ENCODE measurements at places on chromosomes 5 and 9.

DNA sequence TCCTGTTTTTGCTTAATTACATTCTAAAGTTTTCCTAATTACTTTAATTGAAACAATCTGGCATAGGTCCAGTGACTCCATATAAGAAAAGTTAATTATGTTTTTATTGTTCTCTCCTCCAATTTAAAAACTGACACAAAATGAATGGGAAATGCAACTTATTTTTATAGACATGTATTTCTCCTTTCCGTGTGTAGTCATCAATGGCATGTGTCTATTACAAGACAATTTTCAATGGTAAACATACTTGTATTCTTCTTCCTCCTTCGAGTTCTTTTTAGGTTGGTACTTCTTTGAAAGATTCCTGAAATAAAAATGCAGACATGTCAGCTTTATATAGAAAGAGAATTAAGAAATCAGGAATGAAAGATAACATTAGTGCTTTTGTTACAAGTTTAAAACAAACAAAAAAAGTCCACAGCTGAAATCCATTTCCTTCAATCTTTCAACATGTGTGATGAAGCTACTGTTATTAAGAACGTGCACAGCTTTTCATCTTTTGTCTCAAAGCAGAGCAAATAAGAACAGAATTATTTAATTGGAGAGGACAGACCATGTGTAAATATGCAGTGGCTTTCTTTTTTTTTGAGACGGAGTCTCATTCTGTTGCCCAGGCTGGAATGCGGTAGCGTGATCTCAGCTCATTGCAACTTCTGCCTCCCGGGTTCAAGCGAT lies 63.8 kb downstream of the FNBP1 start:
- no peak for DNase-seq

DNA sequence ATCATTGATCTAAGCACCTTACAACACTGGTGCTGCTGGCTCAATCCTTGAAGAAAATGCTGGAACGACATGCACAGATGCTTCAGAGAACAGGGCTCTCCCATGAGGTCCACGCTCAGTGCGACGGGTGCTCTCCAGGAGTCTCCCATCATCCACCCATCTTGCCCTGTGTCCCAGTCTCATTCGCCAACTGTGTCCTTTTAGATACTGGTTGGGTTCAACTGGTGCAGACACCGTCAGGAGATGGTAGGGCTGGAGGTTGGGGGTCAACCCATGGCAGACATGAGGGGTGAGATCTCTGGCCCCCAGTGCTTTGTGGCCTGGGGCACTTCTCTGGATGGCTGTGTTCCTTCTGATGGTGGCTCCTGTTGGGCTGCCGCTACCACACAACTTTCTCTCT lies 1.6 kb upstream of the OBP2B start:
- no peak for DNase-seq

- DNase-seq, result no peak
These were observed 20.2 kb upstream of the WHRN start for GRCh38 chr9:114525513-114525912.

DNA sequence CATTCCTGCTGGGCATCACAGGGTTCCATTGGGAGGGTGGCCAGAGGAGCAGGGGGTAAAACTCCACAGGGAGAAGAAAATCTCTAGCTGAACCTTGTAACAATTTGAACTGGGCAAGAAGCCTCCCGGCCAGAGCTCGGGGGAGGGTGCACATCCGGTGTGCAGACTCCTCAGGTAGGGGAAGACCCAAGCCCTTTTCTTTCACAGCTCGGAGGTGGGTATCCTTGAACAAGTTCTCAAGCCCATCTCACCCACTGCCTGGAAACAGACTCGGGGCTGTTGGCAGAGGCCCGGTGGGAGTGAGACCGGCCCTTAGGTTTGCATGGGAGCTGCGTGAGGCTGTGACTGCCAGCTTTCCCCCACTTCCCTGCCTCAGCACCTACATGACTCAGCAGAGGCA lies 111.5 kb upstream of the IL7R start:
- DNase-seq, result no peak

DNA sequence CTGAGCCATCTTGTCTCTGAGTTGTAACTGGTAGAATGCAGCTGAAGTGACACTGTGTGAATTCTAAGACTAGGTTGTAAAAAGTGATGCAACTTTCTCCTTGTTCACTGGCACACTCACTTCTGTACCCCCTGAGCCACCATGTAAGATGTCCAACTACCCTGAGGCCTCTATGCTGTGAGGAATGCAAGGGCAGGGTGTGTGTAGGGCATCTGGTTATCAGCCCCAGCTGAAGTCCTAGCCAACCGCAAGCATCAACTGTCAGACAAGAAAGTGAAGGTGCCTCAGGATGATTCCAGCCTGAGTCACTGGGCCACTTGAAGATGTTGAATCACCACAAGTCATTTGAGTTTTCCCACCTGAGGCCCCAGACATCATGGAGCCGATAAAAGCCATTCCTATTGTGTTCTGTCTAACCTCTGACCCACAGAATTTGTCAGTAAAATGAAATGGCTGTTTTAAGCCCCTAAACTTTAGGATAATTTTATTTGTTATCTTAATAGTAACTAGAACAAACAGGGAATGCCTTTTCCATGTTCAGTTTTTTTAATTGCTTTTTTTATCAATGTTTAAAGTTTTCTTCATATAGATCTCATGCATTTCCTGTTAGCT lies 18.7 kb upstream of the RHOBTB3 start:
- no peak for DNase-seq

DNA sequence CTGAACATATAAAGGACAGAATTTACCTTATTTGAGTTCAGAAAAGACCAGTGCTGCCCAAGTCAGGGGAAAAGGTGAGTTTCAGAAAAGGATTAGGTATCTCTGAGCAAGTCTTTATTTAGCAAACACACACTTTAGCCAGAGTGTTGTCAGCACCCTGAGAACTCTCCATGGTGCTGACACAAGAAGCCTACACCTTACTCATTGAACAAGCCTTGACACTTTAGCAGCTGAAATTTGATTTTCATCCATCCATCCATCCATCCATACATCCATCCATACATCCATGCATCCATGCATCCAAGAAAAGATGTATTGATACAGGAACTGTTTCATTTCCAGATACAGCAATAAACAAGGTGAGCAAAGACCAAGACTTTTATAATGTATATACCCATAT lies 311.2 kb downstream of the TRIM32 start:
- DNase-seq, result no peak

GRCh38 chr5:36575361-36575781 lies 31.0 kb upstream of the SLC1A3 start:
- DNase-seq, result no peak

- DNase-seq, result no peak
These were observed 54.0 kb upstream of the FKTN start for GRCh38 chr9:105503881-105504280.

DNA sequence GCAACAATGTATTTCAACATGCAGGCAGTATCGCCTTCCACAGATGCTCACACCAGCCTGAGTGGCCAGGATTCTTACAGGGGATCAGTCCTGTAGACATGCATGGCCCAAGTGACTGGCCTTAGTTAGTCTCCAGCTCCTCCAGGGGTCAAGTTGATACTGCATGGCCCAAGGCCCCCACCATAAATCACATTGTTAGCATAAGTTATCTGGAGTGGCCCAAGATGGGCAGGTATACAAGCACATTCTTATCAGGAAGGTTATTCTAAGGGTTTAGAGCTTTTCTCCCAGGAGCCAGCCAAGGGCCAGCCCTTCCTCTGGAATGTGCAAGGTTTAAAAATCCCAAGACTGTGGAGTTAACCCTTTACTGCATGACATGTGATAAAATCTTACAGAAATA lies 230.9 kb upstream of the NFIL3 start:
- no peak for DNase-seq

DNA sequence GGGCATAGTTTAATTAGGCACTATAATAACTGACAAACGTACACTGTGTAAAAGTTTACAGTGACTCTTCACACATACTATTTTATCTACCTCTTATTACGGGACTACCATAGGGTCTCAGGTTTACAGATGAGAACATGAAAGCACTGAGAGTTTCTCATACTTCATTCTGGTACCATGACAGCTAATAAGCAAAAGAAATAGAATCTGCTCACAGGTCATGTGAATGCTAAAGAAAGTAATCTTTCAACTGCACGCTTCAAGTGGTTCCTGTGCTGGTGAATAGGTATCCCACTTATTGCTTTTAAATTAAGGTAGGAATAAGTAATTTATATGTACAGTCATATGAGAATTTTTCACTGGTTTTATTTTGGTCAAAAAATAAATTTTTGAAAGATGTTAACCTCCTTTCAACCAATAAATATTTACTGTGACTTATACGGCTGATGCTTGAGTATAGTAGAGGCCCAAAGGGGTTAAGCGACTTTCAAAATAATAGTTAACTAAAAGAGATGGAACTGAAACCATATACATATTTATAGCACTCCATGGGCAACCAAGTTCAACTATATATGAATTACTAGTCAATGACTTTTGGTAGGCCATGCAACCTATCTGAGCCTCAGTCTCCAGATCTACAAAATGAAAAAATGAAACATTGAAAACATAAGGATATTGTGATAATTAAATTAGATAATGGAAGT lies 8.1 kb downstream of the CDKN2A start:
- no peak for DNase-seq

DNA sequence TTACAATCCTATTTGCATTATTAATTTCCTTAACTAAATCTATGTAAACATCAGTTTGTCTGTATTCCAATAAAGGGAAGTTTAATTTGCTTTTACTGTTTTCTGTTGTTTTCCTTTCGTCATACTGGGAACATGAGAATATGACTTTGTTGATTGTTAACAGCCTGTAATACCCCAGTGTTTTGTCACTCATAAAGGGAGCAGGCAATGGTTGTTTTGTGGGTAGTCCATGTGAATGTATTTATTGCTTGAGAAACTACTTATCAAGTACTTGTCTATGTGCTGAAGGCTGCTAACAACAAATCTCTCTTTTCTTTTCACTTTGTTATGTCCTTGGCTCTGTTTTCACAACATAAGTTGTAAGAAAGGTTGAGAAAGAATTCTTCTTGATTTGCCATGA lies 1070.2 kb upstream of the ACO1 start:
- DNase-seq, result no peak

DNA sequence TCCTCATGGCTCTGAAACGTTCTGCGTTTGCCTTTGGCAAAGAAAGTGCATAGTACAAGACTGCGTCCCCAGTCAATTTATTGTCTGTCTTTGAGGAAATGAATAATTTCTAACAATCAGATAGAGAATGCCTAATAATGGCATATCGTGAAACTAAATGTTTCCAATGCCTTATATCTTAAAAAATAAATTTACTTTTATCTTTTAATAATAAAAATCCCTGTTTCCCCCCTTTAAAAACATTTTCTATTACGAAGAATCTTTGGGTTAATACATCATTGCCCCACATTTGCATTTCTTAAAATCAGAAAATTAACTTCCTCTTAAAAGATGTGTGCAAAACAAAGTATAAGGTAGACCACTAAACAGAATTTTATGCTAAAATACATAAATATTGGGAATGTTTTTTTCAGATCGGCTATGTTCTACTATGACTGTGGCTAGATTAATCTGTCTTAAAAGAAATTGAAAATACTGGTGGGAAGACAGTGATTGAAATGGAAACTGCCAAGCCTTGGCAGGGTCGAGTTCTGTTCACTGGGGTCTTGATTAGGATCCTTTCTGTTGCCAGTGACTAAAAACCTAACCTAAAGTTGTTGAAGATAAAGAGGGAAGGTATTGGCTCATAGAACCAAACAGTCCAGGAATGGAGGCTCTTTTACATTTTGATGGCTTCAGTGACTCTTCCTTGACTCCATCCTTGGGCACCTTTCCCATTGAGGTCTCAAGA lies at the start of gene IL5:
TSS of gene IL5 (minus strand) at position 51 of the 730 bp plus-strand sequence. CDS start at position 7, 44 bp downstream.
- DNase-seq, result no peak

DNA sequence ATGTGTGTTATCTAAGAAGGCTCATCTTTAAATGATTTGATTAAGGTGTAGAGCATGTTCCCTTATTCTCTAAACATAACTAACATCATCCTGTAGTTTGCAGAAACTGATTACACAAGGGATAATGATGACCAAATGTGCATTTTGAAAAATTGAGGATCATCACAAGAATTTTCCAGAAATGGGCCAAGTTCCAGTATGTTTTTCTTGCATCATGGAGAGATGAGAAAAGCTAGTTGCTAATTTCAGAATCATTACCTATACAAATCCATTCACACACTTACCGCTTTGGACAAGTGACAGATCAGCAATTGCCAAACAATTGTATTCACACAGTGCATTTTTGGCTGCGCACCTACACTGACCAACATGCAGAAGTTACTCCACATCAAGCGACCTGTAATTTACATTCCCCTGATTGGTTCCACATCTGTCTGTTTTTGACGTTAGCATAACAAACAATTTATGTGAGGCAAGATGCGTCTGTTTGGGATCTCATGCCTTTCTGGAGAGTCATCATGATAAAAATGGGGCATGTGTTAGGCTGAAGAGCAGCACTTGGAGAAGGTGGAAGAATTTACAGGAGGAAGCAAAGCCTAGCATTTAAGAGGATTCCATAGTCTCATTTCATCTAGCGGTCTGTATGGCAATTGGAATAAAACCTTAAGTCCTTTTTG lies 2.8 kb upstream of the BNC2 start:
- no peak for DNase-seq

- no peak for DNase-seq
These were observed 49.3 kb downstream of the ZFAND5 start for GRCh38 chr9:72315510-72316311.

GRCh38 chr5:73136055-73136562 lies 15.7 kb downstream of the TMEM171 start:
- DNase-seq, result no peak

GRCh38 chr9:38361473-38361850 lies 31.0 kb upstream of the ALDH1B1 start:
- no peak for DNase-seq

GRCh38 chr5:157076558-157076957 lies 17.6 kb upstream of the HAVCR1 start:
- DNase-seq, result no peak

DNA sequence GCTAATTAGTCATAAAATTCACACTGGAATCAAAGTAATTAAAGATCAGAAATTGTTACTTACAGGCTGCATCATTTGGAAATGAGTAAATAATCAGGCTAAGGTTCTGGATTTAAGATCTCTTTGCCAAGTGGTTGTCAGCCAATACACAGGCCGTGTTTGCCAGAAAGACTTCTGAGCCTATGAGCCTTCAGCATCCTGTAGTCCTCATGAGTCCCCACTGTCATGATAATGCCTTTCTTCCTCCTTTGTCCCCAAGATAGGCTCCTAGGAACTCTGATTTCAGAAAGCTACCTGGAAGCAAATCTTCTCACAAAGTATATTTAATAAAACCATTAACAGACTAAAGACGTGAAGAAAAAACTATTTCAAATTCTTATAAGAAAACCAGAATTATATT lies 810.5 kb downstream of the DNAH5 start:
- DNase-seq, result no peak

GRCh38 chr9:121567500-121568342 lies 68.1 kb upstream of the GGTA1 start:
- no peak for DNase-seq

- DNase-seq, result no peak
These were observed 7.6 kb upstream of the KCNV2 start for GRCh38 chr9:2709645-2710101.

DNA sequence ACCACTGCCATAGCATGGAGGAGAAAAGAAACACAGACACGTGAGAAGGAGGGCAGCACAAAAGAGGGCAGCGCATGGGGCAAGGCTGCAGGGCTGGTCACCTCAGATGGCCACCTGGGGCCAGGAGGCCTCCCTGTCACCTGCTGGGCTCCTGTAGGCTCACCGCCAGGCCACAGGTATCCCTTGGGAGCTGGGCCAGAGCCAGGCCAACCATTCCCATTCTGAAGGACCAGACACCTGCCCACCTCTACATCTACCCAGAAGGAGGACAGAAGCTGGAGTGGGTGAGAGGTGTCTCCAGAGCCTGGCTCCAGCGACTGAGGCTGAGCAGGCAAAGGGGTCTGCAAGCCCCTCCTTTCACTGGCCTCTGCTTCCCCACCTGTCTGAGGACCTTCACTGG lies 103.1 kb downstream of the PAX5 start:
- DNase-seq, result no peak

All from activated T-cell treated with anti-CD3 and anti-CD28 coated beads for 1 hour (primary cell).